WTC11 (cell line): ENCODE measurements at places on chromosomes 3 and 15. TPM values are rescaled to one million over a fixed set of nuclear protein-coding genes. Genes with fewer than 3 reads are reported as not detected.

The GPX1 gene
- total RNA-seq = 305 to 323 TPM (median 321 TPM) in 3 replicates

GRCh38 chr3:25665315-25666280 is 891 bp upstream of the TOP2B start:
- no peak for DNase-seq

DNA sequence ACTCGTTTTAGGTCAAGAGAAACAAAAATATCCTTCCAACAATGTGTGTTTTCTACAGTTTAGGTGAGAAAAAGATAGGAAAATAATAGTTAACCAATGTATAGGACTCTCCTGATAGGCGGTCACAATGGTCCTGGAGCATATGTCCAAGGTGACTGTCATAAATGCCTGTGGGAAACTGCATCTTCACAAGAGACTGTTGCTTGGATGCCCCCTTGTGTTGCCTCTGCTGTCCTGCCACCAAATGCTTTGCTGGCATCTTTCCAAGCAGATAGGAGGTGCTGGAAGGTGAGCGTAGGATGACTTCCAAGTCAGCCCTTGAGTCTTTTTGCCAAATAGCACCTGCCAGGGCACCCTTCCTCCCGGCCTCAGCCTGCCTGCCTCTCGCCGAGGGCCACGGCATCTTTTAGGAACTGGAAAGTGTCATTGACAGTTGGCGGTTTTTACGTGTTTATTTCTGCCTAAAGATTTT is 24.1 kb upstream of the SACM1L start:
- DNase-seq = peak; percentile 50

GRCh38 chr15:75532413-75533250 is 46.5 kb downstream of the PTPN9 start:
- DNase-seq = peak; percentile 33

- no peak for DNase-seq
Measured at GRCh38 chr3:108548304-108548703, 37.9 kb upstream of the MYH15 start.
